GM12892 (cell line): ENCODE measurements at places on chromosomes 6 and 20.
A peak's percentile ranks its signal among the peaks of the same experiment; 100 is the strongest.

- DNase-seq: no peak
These were observed 71.5 kb downstream of the ZNF133 start for GRCh38 chr20:18359854-18360253.

- DNase-seq: no peak
These were observed 27.2 kb downstream of the IL17F start for GRCh38 chr6:52216932-52217575.

DNA sequence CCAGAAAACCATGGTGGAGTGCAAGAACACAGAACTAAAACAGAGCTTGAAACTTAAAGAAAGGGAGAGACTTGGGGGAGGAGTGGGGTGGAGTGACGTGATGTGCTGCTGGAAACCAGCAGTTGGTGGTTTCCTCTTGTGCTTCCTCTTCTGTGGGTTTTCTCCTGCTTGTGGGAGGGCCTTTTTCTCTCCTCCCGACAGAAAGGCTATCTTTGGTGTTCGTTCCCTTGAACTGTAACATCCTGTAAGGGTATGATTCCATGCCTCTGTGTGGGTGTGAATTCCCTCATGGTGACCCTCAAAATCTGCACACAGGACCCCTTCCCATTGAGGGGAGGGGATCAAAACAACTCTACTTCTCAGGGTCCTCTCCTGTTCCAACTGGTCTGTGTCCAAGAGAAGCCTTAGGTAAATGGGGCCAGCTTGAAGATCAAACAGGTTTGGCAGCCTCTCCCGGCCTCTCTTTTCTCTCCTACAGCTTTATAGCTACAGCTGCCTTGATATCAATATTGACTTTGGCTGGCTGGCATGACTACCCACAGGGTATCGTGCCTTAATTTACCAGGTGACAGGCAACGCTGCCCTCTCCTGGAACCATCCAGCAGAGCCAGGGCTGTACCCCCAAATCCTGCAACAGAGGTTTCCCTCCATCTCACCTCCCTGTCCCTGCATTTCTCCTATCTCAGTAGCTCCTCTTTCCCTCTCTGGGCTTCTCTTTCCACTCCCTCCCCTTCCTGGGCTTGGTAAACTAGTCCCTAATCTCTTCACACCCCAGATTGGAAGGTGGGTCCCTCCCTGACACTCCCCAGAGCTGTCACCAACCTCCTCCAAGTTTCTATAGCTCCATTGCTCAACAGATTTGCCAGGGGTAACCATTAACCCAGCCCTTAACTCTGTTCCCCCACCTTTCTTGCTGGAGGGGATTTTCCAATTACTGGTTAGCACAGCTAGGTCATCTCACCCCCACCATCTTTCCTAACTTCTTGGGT, 1.5 kb upstream of the MSH5 start:
- peak; percentile 61 for DNase-seq

DNA sequence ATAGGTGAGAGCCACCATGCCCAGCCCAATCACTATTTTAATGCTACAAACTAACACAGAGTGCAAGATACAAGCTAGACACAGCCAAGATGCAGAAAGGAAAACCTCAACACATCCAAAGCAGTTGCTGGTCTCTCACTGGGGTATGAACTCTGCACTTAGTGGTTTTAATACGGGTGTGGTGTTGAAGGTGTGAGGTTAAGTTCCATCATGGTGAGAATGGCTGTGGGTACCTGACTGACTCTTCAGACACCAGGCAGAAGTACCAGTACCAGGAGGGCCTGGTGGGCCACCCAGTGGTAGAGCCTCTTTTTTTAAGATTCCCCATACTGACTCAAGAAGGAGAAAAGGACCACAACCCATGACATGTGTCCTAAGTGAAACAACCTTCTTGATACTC, 13.0 kb downstream of the GNAS-AS1 start:
- DNase-seq: no peak

- DNase-seq: peak; percentile 50
These were observed 189.4 kb upstream of the RREB1 start for GRCh38 chr6:6918216-6918983.

GRCh38 chr20:16580147-16580546, 6.9 kb upstream of the KIF16B start:
- DNase-seq: no peak

GRCh38 chr6:35443341-35444030, 8.7 kb upstream of the FANCE start:
- no peak for DNase-seq

DNA sequence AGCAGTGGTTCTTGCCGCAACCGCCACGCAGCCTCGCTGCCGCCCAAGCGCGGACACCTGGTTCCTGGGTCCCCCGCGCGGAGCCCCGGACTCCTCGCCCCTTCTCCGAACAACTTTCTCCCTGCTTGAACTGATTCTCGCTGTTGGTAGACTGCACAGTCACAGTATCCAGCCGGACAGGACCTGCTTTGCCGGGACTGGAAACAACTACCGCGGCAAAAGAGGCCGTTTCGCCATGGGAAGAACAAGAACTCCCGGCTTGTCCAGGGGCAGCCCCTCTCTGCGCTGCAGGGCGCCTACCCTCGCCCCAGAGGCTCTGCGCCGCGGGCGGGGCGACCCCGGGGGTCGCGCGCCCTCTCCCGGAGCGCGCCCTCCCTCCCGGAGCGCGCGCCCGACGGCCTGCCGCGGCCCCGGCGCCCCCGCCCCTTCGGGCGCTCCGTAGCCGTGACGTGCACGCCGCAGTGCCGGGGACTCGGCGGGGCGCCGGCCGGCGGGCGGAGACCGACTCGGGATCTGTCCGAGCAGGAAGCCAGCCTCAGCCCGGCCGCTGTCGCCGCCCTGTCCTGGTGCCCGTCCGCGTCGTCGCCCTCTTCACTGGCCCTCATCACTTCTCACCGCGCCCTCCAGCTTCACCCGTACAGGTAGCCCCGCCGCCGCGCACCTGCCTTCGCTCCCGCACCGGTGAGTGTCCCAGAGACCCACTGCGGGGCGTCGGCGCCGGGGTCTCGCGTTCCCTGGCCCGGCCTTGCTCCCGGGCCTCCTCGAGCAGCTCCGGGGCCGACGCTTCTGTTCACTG, at the start of gene MYO6:
MYO6 (plus strand) TSS at position 497 of the 796 bp plus-strand sequence. CDS start 68,309 bp downstream, outside the sequence.
- peak; percentile 42 for DNase-seq

DNA sequence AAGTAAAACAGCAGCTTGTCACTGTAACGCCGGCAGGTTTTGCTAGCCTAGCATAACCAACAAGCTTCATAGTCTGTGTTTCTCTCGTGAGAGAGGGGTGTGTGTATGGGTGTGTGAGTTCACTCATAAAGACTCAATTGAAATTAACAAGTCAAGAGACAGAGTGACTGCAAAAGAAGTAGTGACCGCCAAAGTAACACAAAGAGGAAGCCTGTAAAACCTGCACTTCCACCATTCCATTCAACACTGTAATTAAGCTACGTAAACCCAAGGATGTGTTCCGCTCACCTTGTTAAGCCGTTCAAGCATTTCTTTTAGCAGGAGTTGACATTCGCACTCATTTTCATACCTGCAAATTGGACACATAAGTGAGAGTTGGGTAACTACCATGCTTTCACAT, 6.6 kb downstream of the BFSP1 start:
- DNase-seq: no peak

DNA sequence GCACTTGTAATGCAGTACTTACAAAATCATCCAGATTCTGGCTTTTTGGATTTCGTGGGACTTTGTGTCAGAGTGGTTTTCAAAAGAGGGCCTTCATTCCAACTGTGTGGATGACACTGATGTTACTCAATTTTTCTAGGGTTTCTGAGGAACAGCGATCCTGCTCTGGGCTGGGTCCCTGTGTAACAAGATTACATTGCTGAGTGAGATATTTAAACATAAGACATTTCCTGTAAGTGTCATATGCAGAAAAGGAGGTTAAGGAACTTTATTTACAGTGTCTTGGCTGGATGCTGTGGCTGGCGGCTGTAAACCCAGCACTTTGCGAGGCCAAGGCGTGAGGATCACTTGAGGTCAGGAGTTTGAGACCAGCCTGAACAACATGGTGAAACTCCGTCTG, 6.7 kb downstream of the ZFAND3 start:
- DNase-seq: no peak

- no peak for DNase-seq
These were observed 20.7 kb upstream of the RBBP8NL start for GRCh38 chr20:62448038-62448437.

- DNase-seq: no peak
These were observed 3.9 kb downstream of the APOBEC2 start for GRCh38 chr6:41056768-41057490.
